Naive thymus-derived CD8-positive, alpha-beta T cell (primary cell): ENCODE measurements at places on chromosomes 1 and 21.

- no peak for DNase-seq
Measured at GRCh38 chr1:88016947-88017346, 667.1 kb upstream of the PKN2 start.

- DNase-seq, result peak; percentile 44
Measured at GRCh38 chr21:46153247-46154154, 1.9 kb downstream of the FTCD start.

DNA sequence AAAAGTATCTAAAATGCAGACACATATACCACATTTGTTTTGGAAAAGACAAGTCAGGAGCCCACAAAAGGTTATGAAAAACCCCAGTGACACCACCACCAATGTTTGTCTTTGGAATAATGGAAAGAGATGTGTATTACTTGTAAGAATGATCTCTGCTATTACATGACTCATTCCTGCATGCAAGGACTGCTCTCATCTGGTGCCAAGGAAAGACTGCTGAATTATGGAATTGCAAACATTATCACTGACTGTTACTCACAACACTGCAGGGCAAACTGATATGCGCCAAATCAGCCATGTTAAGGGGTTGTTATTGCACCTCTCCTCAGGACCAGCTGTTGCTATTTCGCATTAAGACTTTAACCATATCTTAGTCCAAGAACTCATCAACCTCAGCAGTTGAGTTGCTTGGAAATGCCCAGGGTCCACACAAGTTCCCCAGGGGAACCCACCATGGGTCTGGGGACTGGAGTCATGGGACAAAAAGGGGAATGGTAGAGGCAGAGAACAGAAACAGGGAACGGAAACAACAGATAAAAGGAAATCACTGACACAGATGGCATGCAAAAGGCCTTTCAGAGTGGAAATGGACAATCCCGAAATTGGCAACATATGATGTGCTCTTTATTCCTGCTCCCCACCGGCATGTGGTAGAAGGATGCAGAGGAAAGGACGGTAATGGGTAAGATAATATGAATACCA is 34.4 kb downstream of the CAPZB start:
- no peak for DNase-seq

GRCh38 chr1:31715873-31716220 is 12.0 kb upstream of the COL16A1 start:
- DNase-seq, result no peak

GRCh38 chr1:200021577-200022238 is 5.8 kb upstream of the NR5A2 start:
- DNase-seq, result no peak

DNA sequence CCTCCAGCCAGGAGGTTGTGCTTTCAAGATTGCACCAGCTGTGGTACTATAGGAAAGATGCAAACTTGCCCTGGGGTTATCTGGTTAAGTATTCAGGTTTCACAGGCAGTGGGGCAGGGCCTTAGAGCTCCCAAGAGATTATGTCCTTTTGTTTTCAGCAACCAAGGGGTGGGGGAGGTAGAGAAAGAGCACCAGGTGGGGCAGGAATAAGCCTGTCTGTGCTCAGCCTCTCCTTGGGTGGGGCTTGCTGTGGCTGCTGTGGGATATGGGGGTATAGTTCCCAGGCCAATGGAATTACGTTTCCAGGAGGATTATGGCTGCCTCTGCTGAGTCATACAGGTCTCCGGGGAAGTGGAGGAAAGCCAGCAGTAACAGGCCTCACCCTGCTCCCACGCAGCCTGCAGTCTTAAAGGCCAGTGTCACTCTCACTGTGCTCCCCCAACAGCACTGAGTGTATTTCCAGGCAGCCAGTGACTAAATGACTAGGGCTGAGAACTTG is 508.6 kb downstream of the RWDD3 start:
- no peak for DNase-seq

DNA sequence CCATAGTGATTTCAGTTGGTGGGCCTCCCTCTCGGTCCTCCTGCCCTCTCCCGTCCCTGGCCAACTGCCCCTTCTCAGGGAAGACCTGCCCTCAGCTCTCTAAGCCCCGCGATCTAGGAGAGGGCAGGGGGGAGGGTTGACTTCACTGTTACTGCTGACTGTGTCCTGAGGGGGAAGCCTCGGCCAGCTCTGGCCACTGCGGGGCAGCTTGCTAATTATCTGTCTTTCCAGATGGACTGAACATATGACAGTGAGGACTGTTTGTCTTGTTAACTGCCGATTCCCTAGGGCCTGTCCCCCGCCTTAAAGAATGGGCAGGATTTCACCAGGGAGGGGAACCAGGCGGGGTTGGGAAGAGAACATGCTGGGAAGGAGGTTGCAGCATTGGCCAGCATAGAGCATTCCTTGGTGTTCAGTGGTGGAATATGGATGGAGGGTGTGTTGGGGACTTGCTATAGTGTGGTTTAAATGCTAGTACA is 22.9 kb downstream of the NIPAL3 start:
- DNase-seq, result no peak

GRCh38 chr1:70034403-70034802 is 171.0 kb downstream of the LRRC40 start:
- DNase-seq, result no peak

DNA sequence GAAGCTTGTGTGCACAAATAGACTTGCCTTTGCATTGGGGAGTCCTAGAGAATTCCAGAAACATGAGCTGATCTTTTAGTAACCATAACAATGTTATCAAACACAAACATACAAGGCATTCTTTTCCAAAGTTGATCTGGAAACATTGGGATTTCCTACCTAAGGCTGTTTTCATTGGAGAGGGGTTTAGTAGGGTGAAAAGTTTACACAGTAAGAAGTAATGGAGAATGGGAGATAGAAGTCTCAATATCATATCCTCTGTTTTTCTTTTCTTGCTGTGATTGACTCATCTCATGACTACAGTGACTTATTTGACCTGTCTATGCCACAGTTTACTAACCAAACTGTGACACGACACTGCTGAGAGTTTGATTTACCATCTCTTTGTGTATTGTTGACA is 65.6 kb upstream of the PLA2G4A start:
- no peak for DNase-seq

GRCh38 chr1:5267603-5268235 is 613.3 kb downstream of the AJAP1 start:
- no peak for DNase-seq

DNA sequence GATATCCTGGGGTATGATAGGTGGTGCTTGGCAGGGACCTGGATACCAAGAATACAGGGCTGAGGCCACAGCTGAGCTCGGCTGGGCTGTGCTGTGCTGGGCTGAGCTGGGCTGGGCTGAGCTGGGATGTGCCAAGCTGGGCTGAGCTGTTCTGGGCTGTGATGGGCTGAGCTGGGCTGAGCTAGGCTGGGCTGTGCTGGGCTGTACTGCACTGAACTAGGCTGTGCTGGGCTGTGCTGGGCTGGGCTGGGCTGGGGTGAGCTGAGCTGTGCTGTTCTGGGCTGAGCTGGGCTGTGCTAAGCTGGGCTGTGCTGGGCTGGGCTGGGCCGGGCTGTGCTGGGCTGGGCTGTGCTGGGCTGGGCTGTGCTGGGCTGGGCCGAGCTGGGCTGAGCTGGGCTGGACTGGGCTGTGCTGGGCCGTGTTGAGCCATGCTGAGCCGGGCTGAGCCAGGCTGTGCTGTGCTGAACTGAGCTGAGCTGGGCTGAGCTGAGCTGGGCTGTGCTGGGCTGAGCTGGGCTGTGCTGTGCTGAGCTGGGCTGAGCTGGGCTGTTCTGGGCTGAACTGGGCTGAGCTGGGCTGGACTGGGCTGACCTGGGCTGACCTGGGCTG is 94.7 kb upstream of the ACTRT2 start:
- DNase-seq, result no peak

DNA sequence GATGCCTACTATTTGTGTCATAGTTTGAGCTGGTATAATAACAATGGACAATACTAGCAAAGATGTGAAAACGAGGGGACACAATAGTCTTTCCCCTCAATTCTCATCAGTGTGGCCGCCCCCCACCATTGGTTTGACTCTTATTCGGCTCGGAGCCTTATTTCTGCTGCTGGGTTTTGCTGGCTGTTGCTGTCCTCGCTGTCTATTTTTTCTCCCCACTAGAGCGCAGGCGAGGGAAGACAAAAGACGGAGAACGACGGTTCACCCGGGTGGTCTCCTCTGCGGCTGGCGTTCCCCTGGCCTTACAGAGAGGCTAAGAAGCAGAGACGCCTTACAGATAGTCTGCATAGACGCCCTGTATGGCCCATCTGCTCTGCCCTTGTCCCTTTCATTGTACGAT is 19.4 kb downstream of the CLIC6 start:
- peak; percentile 36 for DNase-seq

- no peak for DNase-seq
Measured at GRCh38 chr1:108734171-108734865, 12.2 kb upstream of the STXBP3 start.

DNA sequence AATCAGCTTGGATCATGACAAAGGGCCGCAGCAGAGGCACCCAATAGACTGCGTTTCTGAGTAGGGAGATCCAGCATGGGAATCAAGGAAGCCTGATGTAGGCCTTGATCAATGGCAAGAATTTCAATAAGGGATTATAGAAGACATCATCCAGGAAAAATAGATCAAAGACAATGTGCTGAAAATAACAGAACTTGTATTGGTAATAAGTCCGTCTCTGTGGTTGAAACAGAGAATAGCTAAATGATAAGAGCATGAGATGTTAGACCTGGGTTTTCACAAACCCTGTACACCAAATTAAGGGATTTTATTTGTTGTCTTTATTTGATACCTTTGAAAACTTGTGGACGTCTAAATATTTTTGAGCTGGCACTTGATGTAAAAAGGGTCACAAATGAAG is 228.0 kb upstream of the SGIP1 start:
- DNase-seq, result no peak

DNA sequence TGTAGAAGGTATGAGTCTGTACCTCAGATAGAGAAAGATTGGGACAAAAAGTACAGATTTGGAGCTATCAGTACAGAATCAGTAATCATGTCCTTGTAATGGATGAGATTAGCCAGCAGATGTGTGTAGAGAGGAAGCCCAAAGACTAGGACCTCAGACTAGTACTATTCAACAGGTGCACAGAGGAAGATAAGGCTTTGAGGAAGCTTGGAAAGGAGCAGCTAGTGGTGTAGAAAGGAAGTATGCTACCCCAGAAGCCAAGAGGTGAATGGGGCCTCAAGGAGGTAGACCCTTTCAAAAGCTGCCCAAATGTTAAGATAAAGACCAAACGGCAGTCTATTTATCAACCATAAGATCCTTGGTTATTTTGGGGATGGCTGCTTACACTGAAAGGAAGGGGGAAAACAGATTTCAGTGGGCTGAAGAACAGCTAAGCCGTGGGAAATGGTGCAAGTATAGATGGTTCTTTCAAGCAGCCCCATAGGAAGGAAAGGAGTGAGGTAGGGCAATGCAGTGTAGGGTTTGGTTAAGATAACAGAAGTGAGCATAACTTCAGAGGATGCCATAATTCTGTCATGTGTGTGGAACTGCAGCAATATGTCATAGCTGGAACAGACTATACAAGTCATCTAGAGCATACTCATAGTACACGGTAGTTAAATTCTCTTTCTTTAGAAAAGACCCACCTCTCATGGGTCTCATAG is 221.7 kb downstream of the HHIPL2 start:
- DNase-seq, result no peak

DNA sequence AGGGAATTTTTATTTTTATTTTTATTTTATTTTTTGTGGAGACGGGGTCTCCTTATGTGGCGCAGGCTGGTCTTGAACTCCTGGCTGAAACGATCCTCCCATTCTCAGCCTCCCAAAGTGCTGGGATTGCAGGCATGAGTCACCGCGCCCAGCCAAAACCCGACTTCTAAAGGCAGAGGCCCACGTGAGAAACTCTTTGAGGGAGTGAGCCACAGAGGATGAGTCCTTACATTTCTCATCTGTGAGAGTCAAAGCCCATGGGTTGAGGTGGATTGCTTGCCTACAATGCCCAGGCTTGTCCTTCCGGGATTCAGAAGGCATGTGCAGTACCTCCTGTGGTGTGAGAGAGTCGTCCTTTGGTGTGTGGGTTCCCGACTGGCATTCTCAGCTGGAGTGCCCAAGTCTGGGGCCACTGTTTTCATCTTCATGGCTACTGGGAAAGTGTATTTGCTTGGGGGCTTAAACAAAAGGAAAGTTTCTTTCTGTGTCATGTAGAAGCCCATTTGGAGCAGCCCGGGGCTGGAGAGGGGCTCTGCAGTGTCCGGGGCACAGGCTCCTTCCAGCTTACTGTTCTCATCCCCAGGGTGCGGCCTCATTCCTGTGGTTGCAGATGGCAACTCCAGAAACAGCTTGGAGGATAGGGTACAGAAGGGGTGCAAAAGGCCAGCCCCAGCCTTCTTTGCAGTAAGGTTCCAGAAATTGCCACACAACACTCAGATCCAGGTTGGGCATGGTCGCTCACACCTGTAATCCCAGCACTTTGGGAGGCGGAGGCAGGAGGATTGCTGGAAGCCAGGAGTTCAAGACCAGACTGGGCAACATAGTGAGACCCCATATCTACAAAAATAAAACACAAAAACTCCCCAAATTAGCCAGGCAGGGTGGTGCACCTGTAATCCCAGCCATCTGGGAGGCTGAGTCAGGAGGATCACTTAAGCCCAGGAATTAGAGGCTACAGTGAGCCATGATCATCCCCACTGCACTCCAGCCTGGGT is 29.4 kb upstream of the CSF3R start:
- DNase-seq, result no peak
